ENCODE measurements at places on chromosomes 5 and 9. TPM values are rescaled to one million over a fixed set of nuclear protein-coding genes. Genes with fewer than 3 reads are reported as not detected.

DNA sequence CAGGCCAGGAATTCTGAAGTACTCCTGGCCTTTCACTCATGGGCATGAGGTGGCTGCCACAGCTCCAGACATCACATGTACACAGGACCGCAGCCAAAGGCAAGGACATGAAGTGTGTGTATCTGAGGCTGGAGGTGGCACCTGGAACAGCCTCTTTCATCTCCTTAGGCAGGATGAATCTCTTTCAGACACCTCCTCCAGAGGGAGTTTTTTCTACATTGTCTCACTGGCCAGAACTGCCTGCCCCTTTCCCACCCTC is 142.8 kb downstream of the BARX1 start:
- H3K4me1 ChIP-seq = no peaks in the 10 kb centered on the region
- DNase-seq = no peak

- H3K4me3 ChIP-seq = no peak overlapping the region
- H3K27ac ChIP-seq = peak overlapping the region; percentile 66
- no peaks in the 10 kb centered on the region for H3K4me1 ChIP-seq
Measured at GRCh38 chr9:127862075-127863011, 7.9 kb upstream of the ENG start.

GRCh38 chr5:37838152-37838932 is 1.5 kb downstream of the GDNF start:
- no peak for DNase-seq
- H3K4me3 ChIP-seq = no peak overlapping the region
- H3K4me1 ChIP-seq = peaks cover 2% of the 10 kb centered on the region
- H3K36me3 ChIP-seq = no peaks in the 10 kb centered on the region
- H3K27me3 ChIP-seq = no peaks in the 10 kb centered on the region
- no peak overlapping the region for H3K27ac ChIP-seq

GRCh38 chr5:143835251-143835650 is 23.3 kb downstream of the HMHB1 start:
- no peaks in the 10 kb centered on the region for H3K4me1 ChIP-seq
- H3K27me3 ChIP-seq = no peaks in the 10 kb centered on the region
- no peaks in the 10 kb centered on the region for H3K36me3 ChIP-seq
- DNase-seq = no peak

DNA sequence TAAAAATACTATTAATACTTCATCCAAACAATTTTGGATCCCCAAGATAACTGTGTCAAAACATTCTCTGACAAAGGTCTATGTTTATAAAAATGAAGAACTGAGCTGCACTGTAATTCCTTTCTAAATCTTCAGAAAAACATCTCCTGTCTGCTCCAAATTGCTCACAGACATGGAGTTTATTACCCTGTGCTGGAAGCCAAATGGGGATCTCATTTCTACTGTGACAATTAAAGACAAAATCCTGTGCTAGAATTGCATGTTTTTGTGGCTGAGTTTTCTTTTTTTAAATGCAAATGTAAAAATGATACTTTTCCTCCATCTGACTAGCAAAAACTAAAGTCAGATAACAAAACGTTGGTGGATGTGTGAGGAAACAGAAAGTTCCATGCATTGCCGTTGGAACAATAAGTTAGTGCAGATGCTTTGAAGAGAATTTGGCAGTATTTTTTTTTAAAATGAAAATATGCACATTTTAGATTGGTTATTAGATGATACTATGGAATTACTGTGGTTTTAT is 93.5 kb downstream of the GNA14 start:
- DNase-seq = no peak
- no peaks in the 10 kb centered on the region for H3K36me3 ChIP-seq
- H3K27me3 ChIP-seq = no peaks in the 10 kb centered on the region
- no peaks in the 10 kb centered on the region for H3K4me1 ChIP-seq
- no peak overlapping the region for H3K27ac ChIP-seq
- H3K4me3 ChIP-seq = no peak overlapping the region

DNA sequence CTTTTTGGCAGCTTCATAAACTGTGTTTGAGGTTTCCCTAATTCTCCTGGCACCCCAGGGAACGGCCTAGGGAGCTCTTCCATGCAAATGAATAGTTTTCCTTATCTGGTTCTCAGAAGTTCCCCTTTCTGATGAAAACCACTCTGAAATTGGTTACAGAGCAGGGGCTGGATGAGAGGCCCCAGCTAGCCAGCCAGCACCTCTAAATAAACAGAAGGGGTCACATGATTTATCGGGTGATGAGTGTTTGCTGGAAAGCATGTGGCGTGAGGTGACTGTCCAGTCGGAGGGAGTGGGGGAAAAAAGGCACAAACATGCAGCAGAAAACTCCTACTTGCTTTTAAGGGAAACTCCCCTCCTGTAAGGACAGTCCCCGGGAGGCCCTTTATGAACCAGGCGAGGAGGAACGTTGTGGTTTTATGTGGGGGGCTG is 261.2 kb upstream of the ANKRD55 start:
- no peak overlapping the region for H3K27ac ChIP-seq
- no peaks in the 10 kb centered on the region for H3K36me3 ChIP-seq
- H3K4me1 ChIP-seq = no peaks in the 10 kb centered on the region
- DNase-seq = no peak
- H3K4me3 ChIP-seq = no peak overlapping the region
- H3K27me3 ChIP-seq = no peaks in the 10 kb centered on the region

DNA sequence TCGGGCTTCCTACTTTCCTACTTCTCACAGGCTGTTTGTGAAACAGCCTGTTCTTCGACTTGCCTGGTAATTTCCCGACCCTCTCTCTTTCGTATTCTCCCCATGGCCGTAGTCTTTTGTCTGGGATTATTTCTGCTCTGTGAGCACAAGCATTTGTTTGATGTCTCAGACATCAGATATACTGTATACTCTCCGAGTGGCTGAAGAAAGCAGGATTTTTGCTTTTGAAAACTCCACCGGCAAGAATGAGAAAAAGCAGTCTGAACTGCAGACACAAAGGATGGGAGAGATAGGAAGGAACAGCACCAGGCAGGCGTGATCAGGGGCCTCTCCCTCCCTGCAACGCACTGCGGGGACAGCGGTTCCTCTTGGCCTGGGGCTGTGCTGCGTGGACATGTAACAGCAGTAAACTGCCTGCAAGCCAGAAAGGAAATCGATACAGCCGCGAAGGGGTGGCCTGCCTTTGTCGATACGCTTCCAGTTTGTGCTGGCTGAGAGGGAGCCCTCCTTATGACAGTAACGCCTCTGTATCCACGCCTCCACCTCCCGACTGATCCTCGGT is 313.9 kb upstream of the TLE4 start:
- H3K27me3 ChIP-seq = no peaks in the 10 kb centered on the region
- H3K27ac ChIP-seq = no peak overlapping the region
- H3K4me1 ChIP-seq = no peaks in the 10 kb centered on the region
- DNase-seq = no peak

- no peak for DNase-seq
- H3K4me3 ChIP-seq = no peak overlapping the region
- no peaks in the 10 kb centered on the region for H3K27me3 ChIP-seq
Measured at GRCh38 chr5:128466554-128466953, 71.5 kb downstream of the FBN2 start.

- no peak overlapping the region for H3K27ac ChIP-seq
- no peak for DNase-seq
- H3K4me3 ChIP-seq = no peak overlapping the region
- no peaks in the 10 kb centered on the region for H3K4me1 ChIP-seq
Measured at GRCh38 chr5:114335391-114335790, 26.5 kb upstream of the KCNN2 start.

HMCN2 gene
- total RNA-seq = 7.8 TPM

GPRIN1 gene
- total RNA-seq = 0.81 TPM

KCNIP1 gene
- not detected for total RNA-seq

SH3TC2 gene
- total RNA-seq = 2.9 TPM

PLEKHG4B gene
- 0.21 TPM for total RNA-seq

BTNL8 gene
- total RNA-seq = 0.29 TPM

CAVIN4 gene
- total RNA-seq = 1.3 TPM

F2RL1 gene
- total RNA-seq = 0.88 TPM

SAP30L gene
- 43.4 TPM for total RNA-seq
